ENCODE measurements at places on chromosomes 2 and 18. TPM values are rescaled to one million over a fixed set of nuclear protein-coding genes. Genes with fewer than 3 reads are reported as not detected.

Gene RTP5
- total RNA-seq: 5.3 TPM

Gene ELMOD3
- 23.9 TPM for total RNA-seq

Gene DNER
- 179 TPM for total RNA-seq

Gene SLC38A11
- 3.1 TPM for total RNA-seq

Gene CDH2
- 110 TPM for total RNA-seq

Gene LINC00305
- total RNA-seq: not detected

Gene SLC40A1
- 156 TPM for total RNA-seq

Gene REG1B
- total RNA-seq: not detected

Gene MC2R
- total RNA-seq: not detected

Gene DSC1
- total RNA-seq: 0.28 TPM

Gene DNAJC5G
- total RNA-seq: 0.22 TPM

Gene ARHGAP25
- 6.5 TPM for total RNA-seq

Gene RGPD4
- 0.10 TPM for total RNA-seq

Gene SLC4A3
- 17.0 TPM for total RNA-seq

Gene CNDP1
- 2.4 TPM for total RNA-seq

Gene GPBAR1
- total RNA-seq: 0.44 TPM

Gene SGPP2
- 1.7 TPM for total RNA-seq

Gene BCL11A
- total RNA-seq: 29.5 TPM

Gene TPRKB
- 31.3 TPM for total RNA-seq

Gene GRHL1
- total RNA-seq: 25.8 TPM

Gene BMP10
- not detected for total RNA-seq

Gene CELF4
- 46.2 TPM for total RNA-seq

Gene LAMA1
- total RNA-seq: 31.6 TPM

Gene TEX44
- not detected for total RNA-seq

Gene FAM228A
- 4.6 TPM for total RNA-seq

Gene PJVK
- 7.9 TPM for total RNA-seq

Gene GALNT3
- total RNA-seq: 6.7 TPM

Gene ALPI
- total RNA-seq: 0.20 TPM

Gene CEBPZ
- 47.9 TPM for total RNA-seq

Gene RAB6C
- 1.6 TPM for total RNA-seq

Gene RANBP2
- total RNA-seq: 67.1 TPM

Gene EFEMP1
- total RNA-seq: 197 TPM

Gene CPO
- total RNA-seq: 0.40 TPM

Gene ZC3H6
- 17.6 TPM for total RNA-seq

Gene SPRED2
- total RNA-seq: 10.6 TPM

Gene C2orf66
- total RNA-seq: 1.9 TPM

Gene SPC25
- 6.9 TPM for total RNA-seq

Gene BOLL
- not detected for total RNA-seq

Gene FN1
- total RNA-seq: 615 TPM

Gene SCG2
- total RNA-seq: 39.1 TPM

Gene MYCN
- total RNA-seq: 7.9 TPM

Gene GPR17
- total RNA-seq: 43.7 TPM

Gene RNU2-63P
- not detected for total RNA-seq

Gene FBXO11
- total RNA-seq: 170 TPM

Gene RIT2
- 7.1 TPM for total RNA-seq

Gene CHRND
- 0.10 TPM for total RNA-seq

Gene COL4A4
- 1.7 TPM for total RNA-seq

Gene IL1RL1
- total RNA-seq: 1.1 TPM

Gene ABCG8
- total RNA-seq: 1.1 TPM

Gene CROCC2
- 0.30 TPM for total RNA-seq
